ENCODE measurements at places on chromosomes 2 and 18.
A peak's percentile ranks its signal among the peaks of the same experiment; 100 is the strongest.

GRCh38 chr2:127149384-127149783 lies 42.4 kb upstream of the BIN1 start:
- no peak for DNase-seq

DNA sequence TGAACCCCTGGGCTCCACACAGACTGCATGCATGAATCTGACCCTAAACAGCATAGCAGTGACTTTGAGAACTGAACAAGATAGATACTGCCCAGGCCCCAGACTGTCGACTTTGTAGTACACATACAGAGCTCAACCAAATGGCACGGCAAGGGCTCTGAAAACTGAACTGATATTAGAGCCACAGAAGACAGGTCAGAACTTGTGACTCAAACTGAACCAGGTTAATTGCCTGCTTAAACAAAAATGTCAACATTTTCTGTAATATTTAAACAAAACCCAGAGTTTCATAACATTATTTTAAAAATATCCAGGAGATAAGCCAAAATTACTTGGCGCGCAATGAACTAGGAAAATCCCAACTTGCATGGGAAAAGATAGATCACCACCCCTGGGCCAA lies 260.3 kb downstream of the TPGS2 start:
- no peak for DNase-seq

GRCh38 chr18:78429127-78430108 lies 550.2 kb upstream of the SALL3 start:
- no peak for DNase-seq

- no peak for DNase-seq
These were observed 114.7 kb upstream of the CXCR4 start for GRCh38 chr2:136232456-136233172.

GRCh38 chr2:230008708-230009066 lies 60.0 kb downstream of the SLC16A14 start:
- DNase-seq: no peak

DNA sequence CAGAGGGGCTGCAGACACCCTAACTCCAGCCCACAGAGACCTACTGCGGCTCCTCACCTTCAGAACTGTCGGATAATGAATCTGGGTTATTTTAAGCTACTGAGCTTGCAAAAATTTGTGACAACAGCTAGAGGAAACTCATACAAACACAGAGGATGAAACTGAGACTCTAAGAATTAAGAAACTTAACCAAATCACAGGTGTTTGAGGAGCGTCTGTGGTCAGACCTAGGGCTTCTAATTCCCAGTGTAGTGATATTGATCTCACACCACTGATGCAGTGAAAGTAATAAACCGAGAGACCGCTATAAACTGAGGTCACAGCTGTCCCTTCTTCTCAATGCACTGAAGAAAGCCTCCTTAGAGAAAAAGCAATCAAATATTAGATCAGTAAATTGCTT lies 110.1 kb downstream of the RGPD3 start:
- no peak for DNase-seq

GRCh38 chr18:79583984-79584401 lies 95.6 kb upstream of the CTDP1 start:
- DNase-seq: no peak

DNA sequence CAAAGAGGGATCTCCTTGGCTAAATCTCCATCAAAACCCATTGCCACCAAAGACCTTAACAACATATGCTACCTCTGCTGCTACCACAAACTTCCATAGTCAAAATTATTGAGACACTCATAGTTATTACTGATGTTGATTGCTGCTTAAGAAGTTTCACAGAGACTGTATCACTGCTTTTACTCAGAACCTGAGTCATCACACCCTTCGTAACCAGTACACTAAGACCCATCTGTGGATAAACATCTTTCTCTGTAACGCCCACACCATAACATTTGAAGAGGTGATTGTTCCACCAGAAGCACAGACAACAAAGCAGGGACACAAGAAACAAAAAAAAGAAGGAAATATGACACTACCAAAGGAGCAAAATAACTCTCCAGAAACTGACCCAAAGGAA lies 1563.1 kb downstream of the LRP1B start:
- DNase-seq: no peak

- no peak for DNase-seq
These were observed 285.0 kb upstream of the KCNH7 start for GRCh38 chr2:163123526-163123925.

DNA sequence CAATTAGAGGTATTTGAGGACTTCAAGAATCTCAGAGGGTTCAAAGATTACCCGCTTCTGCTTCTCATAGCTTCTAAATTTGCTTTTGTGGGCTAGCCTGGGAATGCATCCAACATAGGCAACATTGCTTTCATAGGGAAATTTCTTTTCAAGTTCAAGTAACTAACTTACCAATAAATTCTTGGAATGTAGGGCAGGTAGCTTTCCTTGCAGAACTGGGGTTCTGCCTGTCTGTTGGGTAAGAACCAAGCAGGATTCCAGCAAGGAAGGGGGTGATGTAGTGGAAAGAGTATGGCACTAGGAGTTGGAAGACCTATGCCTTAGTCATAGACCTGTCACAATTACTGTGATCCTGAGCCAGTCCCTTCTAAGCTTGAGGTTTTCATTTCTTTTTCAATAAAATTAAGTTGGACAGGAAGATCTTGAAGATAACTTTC lies 164.1 kb downstream of the FHOD3 start:
- no peak for DNase-seq

GRCh38 chr18:50460716-50461115 lies 85.9 kb downstream of the SKA1 start:
- no peak for DNase-seq

- DNase-seq: no peak
These were observed 20.2 kb downstream of the PROKR1 start for GRCh38 chr2:68663371-68664156.

DNA sequence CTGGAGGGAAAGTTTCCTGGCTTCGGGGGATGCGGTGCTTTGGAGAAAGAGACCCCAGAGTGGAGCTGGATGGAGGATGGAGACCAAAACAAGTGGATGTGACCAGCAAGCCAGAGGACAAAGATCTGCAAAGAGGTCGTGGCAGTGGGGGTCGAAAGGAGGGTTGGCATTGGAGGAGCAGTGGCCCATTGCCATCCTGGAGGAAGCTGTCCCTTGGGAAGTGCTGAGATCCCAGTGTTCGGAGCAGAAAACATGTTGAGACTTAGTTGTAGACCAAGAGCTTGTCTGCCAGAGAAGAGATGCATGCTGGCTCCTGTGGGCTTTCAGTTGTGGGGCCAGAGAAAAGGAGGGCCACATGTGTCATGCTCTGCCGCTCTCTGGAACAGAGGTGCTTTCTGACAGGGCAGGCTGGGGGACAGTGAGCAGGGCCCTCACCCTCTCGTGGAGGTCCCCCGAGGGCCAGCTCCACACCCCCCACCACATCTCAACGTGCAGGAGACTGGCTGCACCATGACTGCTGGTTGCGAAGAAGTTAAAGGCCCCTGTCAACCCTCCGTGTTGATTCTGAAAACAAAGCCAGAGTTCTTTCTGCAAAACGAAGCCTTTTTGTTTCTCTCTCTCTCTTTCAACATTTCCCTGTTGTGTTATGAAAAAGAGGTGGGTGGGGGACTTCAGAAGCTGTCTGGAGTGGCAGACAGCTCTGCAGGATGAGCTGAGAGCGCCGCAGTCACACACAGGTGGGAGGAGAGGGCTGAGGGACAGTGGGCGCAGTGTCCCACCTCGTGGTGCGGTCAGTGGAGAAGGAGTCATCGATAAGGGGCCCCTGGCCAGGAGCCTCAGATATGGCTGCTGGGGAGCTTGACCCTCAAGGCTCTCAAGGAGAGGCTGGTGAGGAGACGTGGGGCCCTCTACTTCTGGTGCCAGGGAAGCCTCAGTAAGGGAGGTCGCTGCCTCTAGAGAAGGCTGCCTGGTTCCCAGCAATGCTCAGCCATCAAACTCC lies 77.6 kb upstream of the BCL2L11 start:
- DNase-seq: peak; percentile 17

DNA sequence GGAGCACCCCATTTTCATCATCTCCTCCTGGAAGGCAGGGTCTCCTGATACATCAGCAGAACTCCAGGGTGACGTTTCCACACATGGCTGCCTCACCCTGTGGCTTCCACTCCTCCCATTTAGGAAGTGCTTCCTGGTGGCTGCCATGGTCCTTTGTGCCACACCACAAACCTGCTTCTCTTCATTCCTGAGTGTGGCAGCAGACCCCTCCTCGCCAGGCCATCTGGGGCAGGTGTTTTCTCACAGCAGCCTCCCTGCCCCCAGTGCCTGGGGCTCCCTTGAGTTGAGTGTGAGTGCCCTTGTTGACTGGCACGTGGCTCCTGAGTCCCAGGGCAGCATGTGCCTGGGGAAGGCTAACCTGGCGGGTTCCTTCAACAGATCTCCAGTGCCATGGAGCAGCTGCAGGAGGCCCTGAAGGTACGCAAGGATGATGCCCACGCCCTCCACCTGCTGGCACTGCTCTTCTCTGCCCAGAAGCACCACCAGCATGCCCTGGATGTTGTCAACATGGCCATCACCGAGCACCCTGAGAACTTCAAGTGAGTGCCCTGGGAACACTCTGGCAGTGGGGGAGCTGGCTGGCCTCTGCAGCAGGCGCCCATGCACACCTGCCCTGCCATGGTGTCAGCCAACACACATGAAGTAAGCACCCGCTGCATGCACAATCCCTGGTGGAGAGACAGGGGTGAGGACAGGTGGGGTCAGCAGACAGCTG lies 113.4 kb upstream of the MCFD2 start:
- DNase-seq: no peak

DNA sequence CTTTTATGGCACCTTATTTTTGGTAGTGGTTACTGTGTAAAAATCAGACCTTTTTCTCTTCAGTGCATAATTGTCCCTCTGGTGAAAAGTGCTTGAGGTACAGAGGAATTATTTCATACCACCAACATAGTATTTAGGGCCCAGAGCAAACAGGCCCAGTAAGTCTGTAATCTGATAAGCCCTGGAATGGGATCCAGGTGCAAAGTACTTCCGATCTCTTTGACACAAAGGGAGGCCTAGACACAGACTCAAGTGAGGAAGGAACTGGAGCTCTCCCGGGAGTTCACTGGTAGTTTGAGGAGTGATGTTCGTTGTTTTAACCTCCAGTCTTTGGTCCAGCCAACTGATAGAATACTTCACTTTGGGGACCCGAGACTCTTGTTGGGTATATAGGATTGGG lies 57.4 kb downstream of the RAB31 start:
- DNase-seq: no peak

GRCh38 chr2:136422512-136422911 lies 304.6 kb upstream of the CXCR4 start:
- DNase-seq: no peak

DNA sequence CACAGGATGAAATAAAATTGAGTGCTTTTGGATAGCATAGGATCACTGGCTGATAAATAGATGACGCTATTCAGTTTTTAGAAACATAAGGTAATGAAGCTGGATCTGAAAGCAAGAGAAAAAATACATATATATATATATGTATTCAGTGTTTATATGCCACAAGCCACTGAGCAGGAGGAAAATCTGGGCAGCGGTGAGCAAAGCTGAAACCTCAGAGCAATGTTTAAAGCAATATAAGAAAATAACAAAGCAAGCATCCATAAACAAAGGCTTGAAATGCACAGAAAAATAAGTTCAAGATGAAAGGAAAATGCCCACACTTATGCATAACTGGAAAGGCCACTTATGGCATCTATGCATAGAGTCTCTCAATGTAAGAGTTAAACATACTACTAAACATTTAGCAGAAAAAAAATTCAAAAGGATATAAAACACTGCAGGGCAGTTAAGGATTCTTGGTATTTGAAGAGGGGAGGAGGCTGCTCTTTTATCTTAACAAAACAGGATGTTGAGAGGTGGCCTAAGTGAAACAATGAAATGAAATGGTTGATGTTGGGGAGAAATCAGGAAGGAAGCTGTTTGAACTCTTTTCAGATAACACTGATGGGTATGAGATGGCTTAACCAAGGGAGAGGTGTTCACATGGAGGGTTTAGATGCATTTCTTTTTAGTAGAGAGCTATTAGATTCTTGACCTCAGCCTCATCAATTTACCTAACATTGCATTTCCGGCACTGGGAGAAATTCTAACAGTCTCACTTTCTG lies 129.1 kb downstream of the ARHGAP15 start:
- no peak for DNase-seq

DNA sequence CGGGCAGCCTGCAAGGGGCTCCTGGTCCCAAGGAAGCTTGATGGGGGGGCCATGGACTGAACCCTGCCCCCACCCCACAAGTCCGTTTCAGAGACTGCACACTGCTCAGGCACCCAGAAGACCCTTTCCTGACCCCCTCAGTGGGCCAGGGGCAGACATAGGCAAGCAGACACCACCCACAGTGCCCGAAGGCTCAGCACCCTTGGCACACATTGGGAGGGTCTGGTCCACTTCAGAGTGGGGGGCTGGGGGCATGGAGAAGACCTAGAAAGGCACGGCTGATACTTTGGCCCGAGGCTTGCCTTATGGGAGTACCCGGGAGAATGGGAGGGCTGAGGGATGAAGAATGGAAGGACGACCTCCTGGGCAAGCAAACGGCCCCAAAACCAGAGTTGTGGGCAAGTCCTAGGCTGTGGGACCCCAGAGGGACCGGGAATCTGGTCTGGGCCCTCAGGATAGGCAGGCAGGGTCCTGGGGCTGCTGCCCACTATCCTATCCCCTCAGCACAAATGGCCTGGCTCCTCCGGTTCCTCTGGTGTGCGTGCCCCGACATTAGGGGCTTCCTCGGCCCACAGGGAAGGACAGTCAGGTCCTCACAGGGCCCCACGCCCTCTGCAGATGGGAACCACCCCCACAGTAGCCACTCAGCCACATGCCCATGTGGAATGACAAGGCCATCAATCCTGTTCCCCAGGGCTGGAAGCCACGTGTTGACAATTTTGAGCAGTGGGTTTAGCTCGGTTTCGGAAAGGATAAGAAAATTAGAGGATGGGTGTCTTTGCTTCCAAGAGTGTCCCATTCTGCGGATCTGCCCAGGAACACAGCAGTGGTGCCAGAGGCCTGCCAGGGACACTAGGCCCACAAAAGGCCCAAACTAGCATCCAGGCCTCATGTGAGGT lies 15.0 kb upstream of the GPC1 start:
- no peak for DNase-seq

DNA sequence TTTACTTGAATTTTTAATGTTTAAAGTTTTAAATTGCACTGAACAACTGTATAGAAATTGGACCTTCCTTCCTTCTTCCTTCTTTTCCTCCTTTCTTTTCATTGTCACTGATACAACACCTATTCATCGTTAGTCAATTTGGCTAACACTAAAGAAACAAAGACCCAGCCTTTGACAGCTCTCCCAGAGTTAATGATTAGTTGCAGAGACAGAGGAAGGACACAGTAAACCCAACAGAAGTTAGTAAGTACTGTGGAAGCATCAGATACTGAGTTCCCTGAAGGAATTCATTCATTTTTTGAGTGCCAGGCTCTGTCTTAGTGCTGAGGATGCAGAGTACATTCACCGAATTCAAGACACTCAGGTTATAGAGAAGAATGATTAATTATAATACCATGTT lies 77.9 kb upstream of the RAB27B start:
- DNase-seq: no peak
